ENCODE measurements at places on chromosomes 4 and X.

- DNase-seq = no peak
Observed at GRCh38 chr4:59387759-59388758, 1812.1 kb upstream of the ADGRL3 start.

GRCh38 chrX:106649523-106650428, 38.0 kb downstream of the RADX start:
- DNase-seq = no peak

GRCh38 chr4:183831026-183831446, 74.1 kb upstream of the STOX2 start:
- DNase-seq = no peak

DNA sequence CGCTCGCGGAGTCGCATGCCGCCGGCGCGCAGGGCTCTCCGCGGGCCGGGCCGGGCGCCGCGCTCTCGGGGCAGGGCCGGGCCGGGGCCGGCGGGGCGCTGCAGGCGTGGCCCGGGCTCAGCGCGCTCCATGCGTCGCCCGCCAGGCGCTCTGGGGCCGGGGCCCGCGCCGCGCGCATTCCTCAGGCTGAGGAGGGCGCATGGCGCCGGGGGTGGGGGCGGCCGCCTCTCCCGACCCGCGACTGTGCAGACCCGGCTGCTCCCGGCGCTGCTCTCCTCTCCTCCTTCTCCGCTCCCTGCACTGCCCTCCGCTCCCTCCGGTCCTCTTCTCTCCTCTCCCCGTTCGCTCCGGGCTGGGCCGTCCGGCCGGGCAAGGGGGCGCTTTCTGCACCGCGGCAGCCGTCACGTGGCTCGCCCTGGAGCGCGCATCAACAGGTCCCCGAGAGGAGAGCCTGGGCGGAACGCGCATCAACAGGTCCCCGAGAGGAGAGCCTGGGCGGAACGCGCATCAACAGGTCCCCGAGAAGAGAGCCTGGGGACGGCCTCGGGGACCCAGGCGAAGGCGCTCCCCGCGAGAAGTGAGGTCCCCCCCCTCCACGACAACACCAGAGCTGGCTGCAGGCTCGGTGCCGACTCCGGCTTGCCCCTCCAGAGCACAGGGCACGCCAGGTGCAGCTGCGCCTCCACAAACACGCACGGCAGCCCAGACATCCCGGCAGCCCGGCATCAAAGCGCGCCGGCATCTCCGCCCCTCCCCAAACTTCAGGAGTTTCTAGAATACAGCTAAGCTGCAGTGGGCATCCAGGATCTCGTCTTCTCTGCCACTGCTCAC, 12.9 kb downstream of the PPP2R3B start:
- no peak for DNase-seq

GRCh38 chrX:36898301-36898700, 109.9 kb upstream of the FAM47C start:
- no peak for DNase-seq

GRCh38 chr4:121989715-121990114, 37.9 kb upstream of the TRPC3 start:
- no peak for DNase-seq
